ENCODE measurements at places on chromosomes 5 and 9. TPM values are rescaled to one million over a fixed set of nuclear protein-coding genes. Genes with fewer than 3 reads are reported as not detected.

UBAP1 gene
- 36.7 TPM for total RNA-seq

ANKDD1B gene
- 1.2 TPM for total RNA-seq

DNA sequence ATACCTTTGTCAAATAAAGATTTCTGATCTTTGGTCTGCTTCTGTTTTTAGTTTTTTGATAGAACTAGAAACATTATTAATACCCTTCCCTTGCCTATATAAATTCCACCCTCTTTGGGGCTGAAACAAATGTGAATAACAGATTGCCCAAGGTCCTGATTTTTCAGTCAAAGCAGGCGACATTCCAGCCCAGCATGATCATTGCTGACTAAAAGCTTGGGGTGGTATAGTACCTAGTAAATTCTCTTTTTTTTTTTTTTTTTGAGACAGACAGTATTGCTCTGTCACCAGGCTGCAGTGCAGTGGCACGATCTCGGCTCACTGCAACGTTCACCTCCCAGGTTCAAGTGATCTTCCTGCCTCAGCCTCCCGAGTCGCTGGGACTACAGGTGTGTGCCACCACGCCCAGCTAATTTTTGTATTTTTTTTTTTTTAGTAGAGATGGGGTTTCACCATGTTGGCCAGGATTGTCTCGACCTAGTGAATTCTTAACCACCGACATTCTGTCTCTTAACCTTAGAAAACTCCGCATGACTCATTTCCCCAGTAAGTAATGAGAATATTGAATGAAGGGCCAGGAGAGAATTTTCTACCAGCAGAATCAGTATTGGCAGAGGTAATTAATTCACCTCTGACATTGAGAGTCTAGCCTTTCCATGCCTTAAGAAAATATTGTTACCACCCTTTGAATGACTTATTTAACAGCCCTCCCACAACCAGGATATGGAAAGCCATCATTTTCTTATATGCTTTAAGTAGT is 226.4 kb downstream of the GNA14 start:
- H3K27ac ChIP-seq: no peak overlapping the region
- H3K4me3 ChIP-seq: no peak overlapping the region
- no peaks in the 10 kb centered on the region for H3K4me1 ChIP-seq

DNA sequence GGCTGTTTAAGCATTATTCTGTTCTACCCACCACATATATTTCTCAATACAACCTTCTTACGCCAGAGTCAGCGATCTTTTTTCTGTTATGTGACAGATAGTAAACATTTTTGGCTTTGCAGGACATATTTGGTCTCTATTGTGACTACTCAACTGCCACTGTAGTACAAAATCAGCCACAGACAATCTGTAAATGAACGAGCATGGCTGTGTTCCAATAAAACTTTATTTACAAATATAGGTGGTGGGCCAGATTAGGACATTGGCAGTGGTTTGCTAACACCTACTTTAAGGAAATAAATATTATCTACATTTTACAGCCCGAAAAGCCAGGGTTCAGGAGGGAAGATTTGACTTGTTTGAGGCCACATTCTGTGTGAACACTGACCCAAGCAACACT is 40.2 kb upstream of the FBXW11 start:
- no peak overlapping the region for H3K27ac ChIP-seq
- no peak for DNase-seq
- H3K4me3 ChIP-seq: no peak overlapping the region
- H3K27me3 ChIP-seq: no peaks in the 10 kb centered on the region
- peaks cover 68% of the 10 kb centered on the region for H3K36me3 ChIP-seq

GRCh38 chr9:87587356-87587745 is 89.7 kb downstream of the DAPK1 start:
- no peaks in the 10 kb centered on the region for H3K27me3 ChIP-seq
- H3K4me3 ChIP-seq: no peak overlapping the region
- no peak overlapping the region for H3K27ac ChIP-seq
- DNase-seq: no peak
- H3K4me1 ChIP-seq: peaks cover 5% of the 10 kb centered on the region
- H3K36me3 ChIP-seq: no peaks in the 10 kb centered on the region

DNA sequence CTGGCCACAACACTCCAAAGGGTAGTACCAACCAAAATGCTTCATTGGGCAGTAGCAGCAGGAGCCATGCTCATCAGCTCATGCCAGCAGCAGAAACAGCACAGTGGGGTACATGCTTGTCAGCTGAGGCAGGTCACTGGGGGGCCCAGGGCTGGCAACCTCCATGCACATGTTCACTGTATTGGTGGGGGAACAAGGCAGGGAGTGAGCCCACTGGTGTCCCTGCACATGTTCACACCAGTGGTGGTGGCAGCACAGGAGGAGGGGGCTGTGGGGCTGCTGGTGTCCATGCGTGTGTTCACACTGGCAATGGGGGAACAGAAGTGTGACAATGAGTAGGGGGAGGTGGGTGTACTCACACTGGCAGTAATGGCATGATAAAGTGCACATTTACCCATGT is 254.3 kb upstream of the KIF2A start:
- no peaks in the 10 kb centered on the region for H3K36me3 ChIP-seq
- no peak for DNase-seq
- H3K4me1 ChIP-seq: no peaks in the 10 kb centered on the region
- no peaks in the 10 kb centered on the region for H3K27me3 ChIP-seq

- DNase-seq: no peak
- H3K4me1 ChIP-seq: peaks cover 44% of the 10 kb centered on the region
- H3K36me3 ChIP-seq: no peaks in the 10 kb centered on the region
- H3K27me3 ChIP-seq: no peaks in the 10 kb centered on the region
- no peak overlapping the region for H3K27ac ChIP-seq
These were observed 33.9 kb downstream of the GNAQ start for GRCh38 chr9:77997611-77998284.

- peaks cover 94% of the 10 kb centered on the region for H3K36me3 ChIP-seq
- H3K4me1 ChIP-seq: no peaks in the 10 kb centered on the region
These were observed 100.4 kb downstream of the GAPVD1 start for GRCh38 chr9:125361837-125362531.

DNA sequence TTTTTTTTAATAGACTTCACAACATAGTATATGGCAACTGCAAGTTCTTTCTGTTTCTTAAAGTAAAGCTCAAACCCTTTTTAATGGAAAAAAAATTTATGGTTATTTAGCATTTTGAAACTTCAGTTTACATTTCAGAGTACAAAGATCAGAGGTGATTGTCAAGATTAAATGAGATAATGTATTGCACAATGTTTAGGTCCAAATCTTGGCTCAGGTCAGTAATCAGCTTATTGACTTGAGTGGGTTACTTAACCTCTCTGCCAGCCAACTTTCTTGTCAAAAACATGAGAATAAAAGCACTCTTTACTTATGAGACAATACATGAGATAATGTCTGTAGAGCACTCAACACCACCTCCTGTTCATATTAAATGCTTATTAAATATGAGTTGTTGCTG is 345.1 kb upstream of the PTPRD start:
- H3K36me3 ChIP-seq: no peaks in the 10 kb centered on the region
- DNase-seq: no peak
- H3K4me3 ChIP-seq: no peak overlapping the region
- H3K27me3 ChIP-seq: no peaks in the 10 kb centered on the region
- H3K27ac ChIP-seq: no peak overlapping the region

Measured in tibial nerve (tissue), 4 donors.